ENCODE measurements at places on chromosomes 5 and 9.

- no peak for DNase-seq
Observed at GRCh38 chr9:73896061-73896460, 601.1 kb upstream of the RORB start.

- peak; percentile 23 for DNase-seq
Observed at GRCh38 chr5:59709846-59710245, 183.7 kb downstream of the PDE4D start.

DNA sequence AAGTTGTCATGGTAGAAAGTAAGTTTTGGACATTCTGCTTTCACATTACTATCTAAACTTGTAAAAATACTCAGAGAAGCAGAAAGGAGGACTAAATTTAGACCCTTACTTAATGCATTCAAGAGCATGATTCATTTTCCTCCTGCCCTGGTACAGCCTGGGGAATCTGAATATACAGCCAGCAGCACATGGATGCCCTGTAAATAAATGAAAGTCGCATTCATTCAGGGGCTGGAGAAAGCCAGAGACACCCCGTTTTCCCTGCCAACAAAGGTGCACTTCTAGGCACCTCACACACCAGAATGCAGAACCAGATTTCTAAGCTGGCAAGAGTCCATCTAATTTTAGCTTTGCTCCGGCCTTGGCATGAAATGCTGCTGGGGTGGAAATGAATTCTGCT lies 172.7 kb upstream of the KLF9 start:
- no peak for DNase-seq

- DNase-seq, result peak; percentile 86
Observed at GRCh38 chr9:36102742-36103495, 33.6 kb upstream of the GLIPR2 start.

GRCh38 chr5:178777520-178777919 lies 47.1 kb upstream of the ZNF354A start:
- DNase-seq, result no peak

- DNase-seq, result no peak
Observed at GRCh38 chr5:65050826-65051498, 282.2 kb downstream of the CWC27 start.

- no peak for DNase-seq
Observed at GRCh38 chr5:132424167-132424880, 54.8 kb downstream of the SLC22A5 start.

DNA sequence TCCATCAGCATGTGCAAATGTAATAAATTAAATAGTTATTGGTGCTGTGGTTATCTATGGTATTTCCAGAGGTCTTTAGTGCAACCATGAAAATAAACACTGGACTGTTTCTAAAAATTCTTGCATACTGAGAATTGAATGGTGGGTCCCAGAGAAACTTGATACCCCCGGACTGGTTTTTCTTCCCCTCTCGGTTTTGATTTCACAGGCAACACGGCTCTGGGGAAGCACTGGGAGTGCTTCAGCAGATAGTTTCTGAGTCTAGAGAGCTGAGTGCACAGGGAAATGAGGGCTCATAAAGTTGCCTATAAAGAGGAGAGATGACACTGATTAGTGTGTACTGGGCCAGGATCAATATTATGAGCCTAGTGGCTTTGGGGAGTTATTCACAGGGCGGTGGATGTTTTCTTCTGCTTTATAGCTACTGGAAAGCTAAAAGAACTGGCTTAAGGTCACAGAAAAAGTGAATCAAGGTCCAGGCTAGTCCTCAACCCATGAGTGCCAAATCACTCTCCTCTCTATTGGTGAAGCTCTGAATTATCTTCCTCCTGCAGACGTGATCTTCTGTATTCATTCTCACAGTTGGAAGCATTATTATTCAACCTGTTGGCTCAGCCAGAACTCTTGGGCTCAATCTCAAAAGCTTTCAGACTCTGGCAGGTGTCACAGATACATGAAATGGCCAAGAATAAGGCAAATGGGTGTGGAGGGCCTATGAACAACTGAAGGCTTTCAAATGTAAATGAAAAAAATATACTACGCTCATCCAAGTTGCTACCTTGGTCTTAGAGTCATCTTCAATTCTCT lies 170.2 kb upstream of the HMHB1 start:
- no peak for DNase-seq

DNA sequence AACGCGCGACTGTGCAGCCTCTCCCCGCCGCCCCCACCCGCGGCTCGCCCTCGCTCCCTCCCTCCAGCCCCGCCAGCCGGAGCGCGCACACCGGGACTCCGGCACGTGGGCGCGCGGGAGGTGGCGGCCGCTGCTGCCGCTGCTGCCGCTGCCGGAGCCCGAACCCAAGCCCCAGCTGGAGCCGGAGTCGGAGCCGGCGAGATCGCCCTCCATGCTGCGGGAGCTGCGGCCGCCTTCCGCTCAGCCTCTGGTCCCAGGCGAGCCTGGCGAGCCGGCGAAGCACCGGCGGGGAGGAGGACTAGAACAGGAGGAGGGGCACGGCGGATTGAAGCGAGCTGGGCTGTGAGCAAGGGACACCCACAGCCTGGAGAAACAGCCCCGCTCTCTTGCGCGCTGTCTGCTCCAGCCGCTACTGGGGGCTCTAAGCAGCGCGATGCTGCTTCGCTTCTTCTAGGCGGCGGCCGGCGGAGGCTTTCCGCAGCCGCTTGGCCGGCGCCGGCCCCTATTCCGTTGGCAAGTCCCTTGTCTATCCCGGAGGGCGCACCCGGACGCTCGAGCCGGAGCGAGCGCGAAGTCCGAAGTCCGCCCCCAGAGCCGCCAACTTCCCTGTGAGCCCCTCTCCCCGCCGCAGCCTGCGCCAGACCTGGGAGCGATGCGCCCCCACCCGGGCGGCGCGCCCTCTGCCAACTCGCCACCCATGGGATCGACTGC lies 598.7 kb upstream of the SGCD start:
- DNase-seq, result peak; percentile 71

DNA sequence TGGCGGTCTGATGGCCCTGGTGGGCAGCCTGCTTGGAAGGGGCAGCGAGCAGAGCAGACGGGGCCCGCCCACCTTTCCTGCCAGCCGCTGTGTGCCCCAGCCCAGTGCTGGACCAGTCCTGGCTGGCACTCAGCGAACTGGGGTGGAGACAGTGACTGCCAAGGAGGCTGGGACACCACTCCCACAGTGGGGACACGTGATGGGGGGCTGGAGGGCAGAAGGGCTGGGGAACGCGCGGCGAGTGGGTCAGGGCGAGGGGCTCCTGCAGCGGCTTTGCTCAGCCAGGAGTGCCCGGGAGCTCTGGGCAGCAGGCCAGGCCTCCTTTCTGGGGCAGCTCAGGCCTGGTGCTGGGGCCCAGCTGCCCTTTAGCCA lies 19.5 kb downstream of the NCS1 start:
- DNase-seq, result no peak

DNA sequence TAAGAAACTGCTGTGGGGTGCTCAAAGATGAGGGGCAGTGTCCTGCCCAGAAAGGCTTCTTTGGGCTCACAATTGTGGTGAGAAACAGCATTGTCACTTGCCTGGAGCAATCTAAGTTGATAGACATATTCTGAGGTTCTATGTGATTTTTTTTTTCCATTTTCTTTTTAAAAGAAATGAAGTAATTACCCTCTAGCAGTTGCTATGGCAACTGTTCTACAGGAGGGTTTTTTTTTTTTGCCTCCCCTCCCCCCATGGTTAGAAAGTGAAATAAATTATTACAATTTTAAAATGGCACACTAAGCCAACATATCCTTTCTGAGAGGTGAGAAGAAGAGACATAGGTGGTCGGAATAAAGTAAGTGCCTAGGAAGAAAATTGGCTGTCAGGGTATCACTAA lies 127.0 kb downstream of the UNC13B start:
- no peak for DNase-seq

- no peak for DNase-seq
Observed at GRCh38 chr5:165057145-165057544, 1551.7 kb downstream of the MAT2B start.

DNA sequence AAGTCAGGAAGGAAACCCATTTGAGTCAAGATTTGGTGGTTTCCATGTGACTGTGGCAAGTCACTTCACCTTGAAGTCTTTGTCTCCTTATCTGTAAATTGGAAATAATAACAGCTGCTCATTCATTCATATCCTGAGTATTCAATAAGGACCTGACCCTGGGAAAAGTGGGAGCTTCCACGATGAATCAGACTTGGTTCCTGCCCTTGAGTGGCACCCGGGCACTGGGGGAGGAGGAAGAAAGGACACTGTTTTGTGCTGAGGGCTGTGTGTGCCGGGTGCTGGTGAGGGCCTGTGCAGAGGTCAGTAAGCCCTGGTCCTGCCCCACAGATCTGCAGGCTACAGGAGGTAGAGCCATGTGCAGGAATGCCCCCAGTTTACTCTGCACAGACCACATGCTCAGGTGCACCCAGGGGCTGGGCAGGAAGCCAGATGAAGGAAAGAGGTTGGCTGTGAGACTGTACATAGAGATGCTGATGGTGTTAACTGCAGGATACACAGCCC lies 6.8 kb downstream of the NDST1 start:
- DNase-seq, result peak; percentile 57

- no peak for DNase-seq
Observed at GRCh38 chr5:113031104-113031503, 54.5 kb downstream of the DCP2 start.

DNA sequence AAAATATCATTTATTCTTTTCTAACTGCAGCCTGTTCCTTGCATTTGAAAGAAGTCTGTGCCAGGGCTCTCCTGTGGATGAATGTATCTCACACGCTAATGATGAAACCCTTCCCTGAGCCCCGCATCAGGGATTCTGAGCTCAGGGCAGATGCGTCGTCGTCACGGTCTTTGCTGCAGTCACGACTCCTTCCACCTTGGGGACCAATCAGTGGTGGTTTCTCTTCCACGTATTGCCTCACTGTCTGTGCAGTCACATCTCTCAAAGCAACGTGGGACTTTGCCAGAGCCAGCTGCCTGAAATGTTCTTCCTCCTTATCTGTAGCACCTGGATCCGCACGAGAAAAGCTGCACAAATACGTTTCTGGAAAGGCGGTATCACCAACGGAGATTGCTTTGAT lies 13.9 kb upstream of the UBE2QL1 start:
- no peak for DNase-seq

DNA sequence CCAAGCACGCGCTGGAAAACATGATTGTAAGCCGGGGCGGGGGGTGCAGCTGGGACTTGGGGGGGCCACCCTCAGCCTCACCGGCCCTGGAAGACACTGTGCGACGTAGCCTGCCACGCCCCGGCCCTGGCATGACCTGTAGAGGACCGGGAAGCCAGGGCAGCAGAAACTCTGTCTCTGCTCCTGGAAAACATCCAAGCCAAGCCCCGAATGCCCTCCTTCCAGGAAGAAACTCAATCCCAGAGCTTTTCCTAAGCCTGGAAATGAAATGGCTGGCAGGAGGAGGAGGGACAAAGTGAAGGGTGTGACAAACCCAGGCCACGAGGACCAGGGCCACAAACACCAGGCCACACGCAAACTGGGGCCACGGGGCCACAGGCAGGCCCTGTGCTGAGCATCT lies 55.4 kb downstream of the KCNT1 start:
- DNase-seq, result no peak

DNA sequence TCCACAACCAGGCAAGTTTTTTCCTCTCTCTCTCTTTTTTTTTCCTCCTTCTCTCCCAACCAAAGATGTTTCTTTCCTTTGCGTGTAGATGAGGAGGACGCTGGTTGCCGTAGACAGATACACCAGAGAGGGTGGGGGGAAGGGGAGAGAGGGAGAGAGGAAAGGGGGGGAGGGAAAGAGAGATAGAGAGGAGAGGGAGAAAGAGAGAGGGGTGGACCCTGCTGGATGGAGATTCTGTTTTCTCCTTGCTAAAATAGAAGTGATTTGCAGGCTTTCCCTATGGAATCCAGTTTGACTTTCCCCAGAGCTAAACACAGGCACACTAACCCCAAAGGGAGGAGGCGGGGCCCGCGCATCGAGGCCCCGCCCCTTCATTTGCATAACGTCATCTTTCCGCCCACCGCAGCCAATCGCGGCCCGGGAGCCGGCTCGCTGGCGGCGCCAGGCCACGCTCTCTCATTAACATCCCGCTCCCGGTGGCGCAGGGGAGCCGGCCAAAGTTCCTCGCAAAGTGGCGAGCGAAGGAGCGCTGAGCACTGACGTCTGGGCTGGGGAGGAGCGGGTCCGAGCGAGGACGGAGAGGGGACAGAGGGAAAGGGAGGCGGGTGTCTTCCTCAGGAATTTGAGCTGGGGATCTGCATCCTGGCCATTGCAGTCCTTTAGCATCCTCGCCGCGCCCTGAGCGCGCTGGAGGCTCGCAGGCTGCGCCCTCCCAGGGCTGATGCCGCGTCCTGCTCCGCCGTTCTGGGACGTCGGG lies 487 bp upstream of the EBF1 start:
- peak; percentile 86 for DNase-seq

GRCh38 chr5:143271431-143271830 lies 132.1 kb downstream of the NR3C1 start:
- DNase-seq, result no peak

DNA sequence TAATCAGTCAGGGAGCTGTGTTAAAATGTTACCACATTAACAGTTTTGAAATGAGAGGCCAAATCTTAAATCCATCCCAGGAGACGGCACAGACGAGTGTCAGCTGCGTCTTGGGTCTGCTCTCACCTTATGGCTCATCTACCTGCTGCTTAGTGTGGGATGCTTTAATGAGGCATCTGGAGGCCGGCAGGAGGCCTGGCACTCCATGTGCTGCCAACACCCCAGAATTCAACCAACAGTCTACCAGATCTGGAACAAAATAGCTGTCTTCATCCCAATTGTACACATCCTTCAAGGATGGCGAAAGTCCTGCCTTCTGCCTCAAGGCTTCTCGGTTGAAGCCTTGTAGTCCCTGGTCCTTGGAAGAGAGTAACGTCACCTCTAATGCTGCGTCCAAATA lies 12.0 kb downstream of the PRKACG start:
- no peak for DNase-seq

DNA sequence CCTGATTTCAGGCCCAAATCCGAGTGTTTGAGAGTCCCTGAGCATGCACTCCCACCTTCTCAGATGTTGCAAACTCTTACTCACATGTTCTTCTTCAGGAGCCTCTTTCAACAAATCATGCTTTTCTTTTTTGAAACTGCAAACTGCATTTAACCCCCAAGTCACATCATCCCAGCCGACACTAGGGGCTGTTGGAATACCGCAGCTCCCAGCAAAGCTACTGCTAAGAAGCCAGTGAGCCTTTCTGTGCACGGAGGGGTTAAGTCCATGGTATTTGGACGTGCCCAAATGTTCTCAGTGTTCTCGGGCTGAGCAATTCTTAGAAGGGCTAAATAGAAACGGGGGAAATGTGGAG lies 282.9 kb downstream of the NFIB start:
- no peak for DNase-seq

DNA sequence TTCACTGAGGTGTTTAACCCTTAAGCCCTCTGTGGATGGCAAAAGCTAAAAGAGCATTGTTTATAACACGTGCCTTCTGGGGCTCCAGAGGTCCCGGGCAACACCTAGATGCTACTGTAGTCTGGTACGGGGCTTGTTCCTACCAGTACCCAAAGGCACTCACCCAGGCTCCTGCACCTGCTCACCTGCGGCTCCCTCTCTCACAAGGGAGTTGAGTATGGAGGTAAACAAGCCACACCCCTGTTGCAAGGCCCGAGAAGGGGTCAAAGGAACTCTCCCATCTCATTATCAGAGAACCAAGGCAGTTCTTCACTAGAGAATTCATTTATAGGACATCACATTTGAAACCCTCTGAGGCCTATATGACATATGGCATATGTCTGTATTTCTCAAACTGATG lies 53.4 kb upstream of the IL6ST start:
- no peak for DNase-seq

GRCh38 chr9:128716581-128717254 lies 7.2 kb downstream of the ZDHHC12 start:
- no peak for DNase-seq

- DNase-seq, result peak; percentile 20
Observed at GRCh38 chr9:137313956-137314560, 12.0 kb upstream of the NRARP start.
